ENCODE measurements at places on chromosomes 6 and 20.
A peak's percentile ranks its signal among the peaks of the same experiment; 100 is the strongest.

GRCh38 chr20:7866285-7866684 is 74.0 kb downstream of the HAO1 start:
- peak; percentile 57 for DNase-seq

- peak; percentile 54 for DNase-seq
These were observed 14.8 kb upstream of the VAPB start for GRCh38 chr20:58374027-58374850.

- DNase-seq: no peak
These were observed 17.1 kb upstream of the NTSR1 start for GRCh38 chr20:62691487-62691886.

GRCh38 chr6:26525838-26526237 is 12.3 kb upstream of the HMGN4 start:
- DNase-seq: no peak

- no peak for DNase-seq
These were observed 5.7 kb downstream of the STX16 start for GRCh38 chr20:58656831-58657230.

- no peak for DNase-seq
These were observed 142.1 kb downstream of the C6orf118 start for GRCh38 chr6:165167311-165167710.

GRCh38 chr6:63391203-63391970 is 71.6 kb upstream of the LGSN start:
- no peak for DNase-seq

DNA sequence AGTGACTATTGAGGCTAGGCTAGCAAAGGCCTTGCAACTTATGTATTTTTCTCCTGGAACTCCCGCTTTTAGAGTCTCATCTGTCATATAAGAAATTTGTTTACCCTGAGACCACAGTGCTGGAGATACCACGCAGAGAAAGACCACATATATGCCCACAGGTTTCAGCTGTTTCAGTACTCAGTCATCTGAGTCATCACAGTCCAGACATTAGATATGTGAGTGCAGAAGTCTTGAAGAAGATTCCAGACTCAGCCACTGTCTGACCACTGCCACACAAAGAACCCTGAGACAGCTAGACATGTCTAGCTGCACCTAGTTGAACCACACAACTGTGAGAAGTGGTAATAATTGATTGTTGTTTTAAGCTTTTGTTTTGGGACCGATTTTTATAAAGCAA is 648.3 kb downstream of the EPM2A start:
- DNase-seq: no peak

- no peak for DNase-seq
These were observed 778 bp downstream of the PKIG start for GRCh38 chr20:44583157-44583556.

DNA sequence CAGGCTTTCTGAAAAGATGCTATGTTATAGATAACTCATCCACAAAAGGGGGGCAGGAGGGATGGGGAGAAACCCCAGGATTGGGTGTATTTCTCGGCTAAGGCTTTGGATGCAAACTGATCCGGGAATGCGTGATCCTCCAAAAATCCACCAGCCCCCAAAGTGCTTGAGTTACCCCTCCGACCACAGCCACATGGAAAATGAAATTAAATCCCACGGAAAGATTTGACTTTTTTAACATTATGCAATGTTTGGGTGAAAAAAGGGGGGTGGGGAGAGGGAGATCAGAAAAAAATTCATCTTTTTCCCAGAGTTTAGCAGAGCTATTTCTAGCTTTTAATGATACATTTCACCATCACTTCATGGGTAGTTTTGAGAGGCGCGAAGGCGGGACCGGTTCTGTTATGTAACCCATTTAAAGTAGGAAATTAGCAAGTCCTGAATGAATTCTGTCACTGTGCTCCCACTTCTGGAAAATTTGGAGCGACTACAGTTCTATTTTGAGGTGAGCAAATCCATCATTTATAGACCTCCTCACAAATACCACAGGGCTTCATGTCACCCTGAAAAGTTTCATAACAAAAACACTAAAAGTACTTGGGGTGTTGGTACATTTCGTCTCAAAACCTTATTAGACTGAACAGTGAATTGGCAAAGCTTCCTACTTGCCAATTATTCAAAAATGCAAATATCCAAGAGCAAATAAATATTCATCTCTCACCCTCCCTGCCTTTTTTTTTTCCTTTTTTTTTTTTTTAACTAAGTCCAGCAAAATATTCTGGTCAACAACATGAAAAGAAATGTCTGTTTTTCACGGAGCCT is 51.9 kb upstream of the NFATC2 start:
- DNase-seq: no peak

- peak; percentile 91 for DNase-seq
These were observed 36.9 kb downstream of the STK38 start for GRCh38 chr6:36510365-36510764.

DNA sequence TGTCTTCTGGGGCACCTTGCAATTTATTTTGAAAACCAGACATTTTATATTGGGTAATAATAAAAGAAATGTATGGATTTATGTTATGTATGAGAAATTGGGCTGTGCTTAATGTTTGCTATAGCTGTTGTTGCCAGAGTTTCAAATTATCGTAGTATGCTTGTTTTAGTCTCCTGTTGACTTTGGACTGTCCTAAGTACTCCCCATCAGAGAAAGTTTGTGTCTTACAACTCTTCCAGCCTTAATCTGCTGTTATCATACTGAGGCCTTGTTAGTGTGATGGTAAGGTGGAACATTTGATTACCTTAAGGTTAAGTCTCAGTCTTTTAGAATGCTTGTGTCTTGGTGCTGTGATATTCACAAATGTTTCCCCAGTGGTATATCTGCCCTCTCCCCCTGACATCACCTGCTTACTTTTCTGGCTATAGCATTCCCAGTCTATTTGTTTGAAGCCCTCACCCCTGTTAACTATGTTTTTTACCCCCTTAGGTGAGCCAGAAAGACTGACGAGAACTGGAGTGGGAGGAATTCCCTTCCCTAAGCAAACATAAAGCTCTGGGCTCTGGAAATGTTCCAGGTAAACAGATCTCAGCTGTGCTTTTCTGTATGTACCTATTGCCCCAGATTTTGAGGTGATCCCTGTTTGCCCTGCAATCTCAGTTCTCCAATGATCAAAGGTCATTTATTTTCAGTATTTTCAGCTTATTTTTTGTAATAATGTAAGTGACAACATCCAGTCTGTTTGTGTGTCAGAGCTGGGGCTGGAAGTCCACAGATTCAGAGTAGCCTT is 581.1 kb upstream of the CITED2 start:
- no peak for DNase-seq

GRCh38 chr20:38180781-38181180 is 15.7 kb upstream of the TGM2 start:
- no peak for DNase-seq

DNA sequence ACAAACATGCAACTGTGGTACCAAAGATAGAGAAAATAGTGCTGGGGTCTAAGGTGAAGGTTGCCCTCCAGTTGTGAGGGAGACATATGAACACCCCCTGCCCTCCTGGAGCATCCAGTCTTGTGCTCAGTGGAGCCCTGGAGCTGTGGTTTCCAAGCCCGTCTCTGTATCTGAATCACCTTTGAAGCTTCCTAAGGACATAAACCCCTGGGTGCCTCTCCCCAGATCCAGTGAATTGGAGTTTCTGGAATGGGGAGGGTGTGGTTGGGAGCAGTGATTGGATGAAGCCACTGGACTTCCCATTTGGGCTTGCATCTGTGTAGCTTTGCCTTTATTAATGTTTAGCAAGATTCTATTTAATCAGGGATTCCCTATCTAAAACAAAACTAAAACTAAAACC is 22.4 kb upstream of the E2F3 start:
- no peak for DNase-seq

GRCh38 chr6:20334334-20334733 is 67.3 kb upstream of the E2F3 start:
- DNase-seq: no peak

GRCh38 chr6:7424967-7425807 is 35.6 kb downstream of the RIOK1 start:
- no peak for DNase-seq

DNA sequence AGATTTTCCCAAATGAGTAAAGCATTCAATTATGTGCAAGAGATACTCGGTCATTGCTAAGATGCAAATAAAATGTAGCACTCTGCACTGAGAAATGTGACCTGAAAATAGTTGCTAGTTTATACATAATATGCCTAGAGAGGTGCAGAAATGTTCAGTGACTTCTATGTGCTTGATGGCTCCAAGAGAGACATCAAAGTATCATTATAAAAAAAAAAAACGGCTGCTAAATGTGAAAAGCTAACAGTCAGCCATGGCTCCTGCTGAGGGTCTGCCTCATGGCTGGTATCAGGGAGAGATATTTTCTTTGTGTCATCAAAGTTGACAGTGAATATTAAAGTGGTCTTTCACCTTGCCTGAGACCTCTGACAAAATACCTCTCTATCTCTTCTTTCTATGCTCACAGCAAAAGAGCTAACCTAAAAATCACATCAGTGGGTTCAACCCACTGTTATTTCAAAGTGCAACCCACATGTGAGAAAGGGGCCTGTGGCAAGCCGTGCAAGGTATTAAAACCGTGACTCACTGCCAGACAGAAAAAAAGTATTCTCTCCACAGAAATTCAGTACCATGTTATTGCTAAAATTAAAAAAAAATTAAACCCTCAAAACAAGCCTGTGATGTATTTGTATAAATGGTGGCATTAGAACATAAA is 259.0 kb downstream of the HIVEP2 start:
- DNase-seq: no peak

DNA sequence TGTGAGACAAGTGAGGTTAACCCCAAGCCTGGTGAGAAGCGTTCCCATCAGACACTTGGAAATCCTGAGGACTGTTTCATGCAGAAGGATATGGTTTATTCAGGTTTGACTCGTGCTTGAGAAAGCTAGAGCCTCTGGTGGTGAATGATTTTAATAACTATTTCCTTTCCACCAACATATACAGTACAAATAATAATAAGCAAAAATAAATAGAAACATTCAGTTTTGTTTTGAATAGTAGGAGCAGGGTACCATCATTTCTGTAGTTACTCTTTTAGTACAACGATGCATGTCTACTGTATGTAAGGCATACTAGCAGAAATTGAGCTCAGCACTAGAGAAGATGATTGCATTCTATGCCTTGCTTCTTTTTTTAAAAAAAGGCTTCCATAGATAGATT is 33.5 kb downstream of the PLG start:
- DNase-seq: no peak

- DNase-seq: no peak
These were observed 50.3 kb downstream of the UTRN start for GRCh38 chr6:144335311-144335861.

- no peak for DNase-seq
These were observed 541.2 kb upstream of the FLRT3 start for GRCh38 chr20:14878676-14879019.

DNA sequence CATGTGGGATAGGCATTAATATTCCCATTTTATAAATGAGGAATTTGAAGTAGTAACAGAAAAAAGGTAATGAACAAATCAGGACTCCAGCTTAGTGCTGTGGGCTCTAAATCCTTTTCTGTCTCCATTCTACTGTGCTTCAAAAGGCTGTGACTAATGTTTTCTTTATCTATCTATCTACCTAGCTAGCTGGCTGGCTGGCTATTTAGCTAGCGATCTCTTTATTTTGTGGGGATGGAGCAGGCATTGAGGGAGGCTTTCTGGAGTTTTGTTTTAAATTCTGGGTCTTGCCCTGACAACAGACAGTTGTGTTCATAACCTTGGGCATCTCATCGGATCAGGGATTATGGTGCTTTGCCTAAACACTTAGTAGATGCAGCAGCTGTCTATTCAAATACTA is 139.2 kb downstream of the SOX4 start:
- no peak for DNase-seq

- DNase-seq: no peak
These were observed 215.8 kb downstream of the EYA4 start for GRCh38 chr6:133456944-133457343.

GRCh38 chr6:4057036-4057435 is 21.9 kb downstream of the FAM217A start:
- no peak for DNase-seq

GRCh38 chr20:35796571-35796970 is 24.8 kb downstream of the PHF20 start:
- DNase-seq: no peak

DNA sequence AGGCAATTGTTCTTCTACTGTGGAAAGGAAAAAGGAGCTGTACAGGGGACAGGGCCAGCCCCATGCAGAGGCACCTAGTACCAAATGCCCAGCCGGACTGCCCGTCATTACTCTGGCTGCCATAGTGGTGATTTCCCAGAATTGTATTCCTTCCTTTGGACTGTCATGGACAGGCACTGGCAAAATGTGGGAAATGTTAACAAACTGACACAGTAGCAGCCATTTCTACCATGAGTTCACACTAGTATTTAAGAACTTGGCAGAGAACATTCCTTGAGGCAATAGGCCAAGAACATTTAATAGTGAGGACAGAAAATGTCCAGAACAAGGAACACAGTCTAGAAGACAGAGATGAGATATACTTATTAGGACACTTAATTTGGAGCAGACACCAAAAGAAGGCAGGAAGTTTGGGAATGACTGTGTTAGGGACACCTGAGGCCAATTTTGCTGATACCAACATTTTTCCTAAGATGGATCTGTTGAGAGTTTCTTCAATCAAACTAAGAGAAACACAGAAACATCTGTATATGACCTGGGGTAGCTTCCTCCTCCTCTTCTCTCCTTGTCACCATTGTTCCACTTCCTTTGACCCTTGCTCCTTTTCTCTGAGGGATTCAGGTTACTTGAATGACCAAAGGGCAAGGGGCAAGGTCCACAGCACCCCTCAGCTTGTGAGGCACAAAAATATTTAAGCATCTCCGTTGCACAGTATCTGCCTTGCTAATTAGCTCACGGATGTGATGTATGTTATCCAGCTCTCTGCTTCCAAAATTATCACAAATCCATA is 14.9 kb downstream of the ADTRP start:
- DNase-seq: no peak

- DNase-seq: no peak
These were observed 117.5 kb upstream of the COL21A1 start for GRCh38 chr6:56364827-56365339.

- no peak for DNase-seq
These were observed 74.7 kb downstream of the FAM217A start for GRCh38 chr6:4004249-4004648.

DNA sequence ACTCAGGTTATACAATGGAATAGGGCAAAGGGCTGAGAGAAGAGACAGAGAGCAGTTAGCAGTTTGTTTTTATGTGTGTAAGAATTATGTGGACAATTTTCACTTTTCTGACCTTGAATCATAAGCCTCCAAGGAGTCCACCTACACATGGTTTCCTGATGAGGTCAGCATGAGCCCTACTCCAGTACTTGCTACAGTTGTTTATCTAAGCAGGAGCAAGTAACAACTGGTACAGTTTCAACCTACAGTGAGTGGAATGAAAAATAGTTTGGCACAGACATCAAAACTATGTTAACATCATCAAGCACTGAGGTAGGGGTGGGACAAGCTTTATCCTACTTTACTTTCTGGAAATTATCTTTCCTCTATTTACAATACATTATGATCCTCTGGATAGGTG is 426.7 kb upstream of the ID4 start:
- no peak for DNase-seq

GRCh38 chr6:118709859-118710350 is 58.5 kb upstream of the CEP85L start:
- no peak for DNase-seq

DNA sequence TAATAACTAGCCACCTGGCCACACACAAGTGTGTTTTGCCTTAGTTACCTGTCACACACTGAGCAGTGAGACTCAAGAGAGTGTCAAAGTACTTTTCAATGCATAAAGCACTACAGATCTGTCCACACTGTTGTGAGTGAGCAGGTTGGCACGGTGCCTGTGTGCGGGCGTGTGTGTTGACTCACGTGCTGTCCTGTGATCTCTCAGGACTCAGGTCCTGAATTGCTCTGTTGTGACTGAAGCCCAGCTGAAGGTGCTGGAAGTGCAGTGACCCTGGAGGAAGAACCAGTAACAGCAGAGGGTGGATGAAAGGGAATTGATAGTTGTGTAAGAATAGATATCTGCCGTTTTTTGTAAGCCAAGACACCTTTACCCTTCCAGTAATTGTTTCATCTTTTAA is 18.3 kb downstream of the SLC16A10 start:
- DNase-seq: peak; percentile 94

Measured in right lobe of liver (tissue), 6 donors.